Chondrocyte (in vitro differentiated cells): ENCODE measurements at places on chromosomes 2 and 18. TPM values are rescaled to one million over a fixed set of nuclear protein-coding genes. Genes with fewer than 3 reads are reported as not detected.

GRCh38 chr2:114281188-114281587 is 161.3 kb upstream of the DPP10 start:
- DNase-seq = no peak

DNA sequence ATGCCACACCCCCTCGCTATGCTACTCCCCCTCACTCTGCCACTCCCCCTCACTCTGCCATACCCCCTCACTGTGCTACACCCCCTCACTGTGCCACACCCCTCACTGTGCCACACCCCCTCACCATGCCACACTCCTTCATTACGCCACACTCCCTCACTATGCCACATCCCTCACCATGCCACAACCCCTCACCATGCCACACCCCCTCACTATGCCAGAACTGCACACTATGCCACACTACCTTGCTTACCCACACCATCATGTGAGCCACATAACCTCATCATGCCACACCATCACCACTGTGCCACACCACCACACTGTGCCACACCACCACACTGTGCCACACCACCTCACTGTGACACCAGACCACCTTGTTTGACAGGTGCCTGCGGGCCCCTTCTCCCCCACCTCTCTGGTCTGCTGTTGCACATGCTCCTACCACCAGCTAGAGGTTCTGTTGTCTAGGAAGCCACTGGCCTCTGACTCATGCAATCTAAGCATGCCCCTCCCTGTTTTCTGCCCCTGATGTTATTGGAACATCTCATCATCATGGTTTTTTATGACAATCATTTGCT is 22.0 kb downstream of the MARCHF4 start:
- DNase-seq = no peak

DNA sequence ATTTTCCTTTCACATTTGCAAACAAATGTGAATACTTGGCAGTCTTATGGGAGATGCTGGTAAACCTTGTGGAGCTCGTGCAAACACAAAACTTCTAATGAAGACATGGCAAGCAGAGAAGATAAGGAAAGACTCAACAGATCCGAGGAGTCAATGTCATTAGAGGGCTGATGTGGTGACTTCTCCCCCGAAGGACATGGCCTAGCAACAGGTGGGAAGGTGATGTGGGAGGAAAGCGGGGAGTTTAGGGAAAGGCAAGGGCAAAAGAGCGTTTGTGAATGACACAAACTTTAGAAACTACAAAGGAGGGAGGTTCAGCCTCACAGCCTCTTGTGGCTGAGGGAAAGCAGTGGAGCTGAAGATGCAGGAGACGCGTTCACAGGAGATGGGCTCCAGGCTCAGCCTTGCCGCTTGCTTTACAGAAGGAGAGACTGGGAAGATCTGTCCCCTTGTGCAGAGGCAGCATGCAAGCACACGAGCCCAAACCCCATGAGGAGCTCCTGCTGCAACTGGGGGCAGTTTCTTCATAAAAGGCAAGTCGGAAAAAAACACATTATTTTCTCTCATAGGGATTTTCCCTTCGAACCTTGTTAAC is 86.6 kb downstream of the SOWAHC start:
- no peak for DNase-seq

- no peak for DNase-seq
These were observed 9.9 kb downstream of the GLI2 start for GRCh38 chr2:120745420-120746111.

DNA sequence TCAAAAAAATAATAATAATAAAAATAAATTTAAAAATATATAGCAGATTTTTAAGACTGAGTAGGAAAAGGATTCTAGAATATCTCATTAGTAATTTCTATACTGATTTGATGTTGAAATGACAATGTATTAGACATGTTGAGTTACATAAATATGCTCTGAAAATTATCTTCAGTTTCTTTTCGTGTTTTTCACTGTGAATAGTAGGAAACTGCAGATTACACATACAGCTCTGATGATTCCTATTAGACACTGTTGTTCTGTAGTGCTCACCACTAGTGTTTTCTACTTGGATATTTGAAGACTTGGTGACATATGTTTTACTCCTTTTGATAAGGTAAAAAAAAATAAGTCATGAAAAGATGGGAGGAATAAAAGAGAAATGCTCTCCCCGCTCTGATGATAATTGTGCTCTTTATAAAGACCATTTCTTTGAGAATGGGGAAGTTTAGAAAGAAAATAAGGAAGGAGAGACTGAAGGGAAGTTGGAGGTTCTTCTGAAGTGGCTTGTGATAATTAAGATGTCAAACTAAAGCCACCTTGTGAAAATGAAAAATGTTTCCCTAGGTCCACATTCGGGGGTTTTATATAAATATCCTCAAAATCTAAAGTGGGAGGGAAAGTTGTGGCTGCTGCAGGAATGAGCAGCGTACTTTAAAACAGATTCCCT is 52.9 kb downstream of the SLC9A2 start:
- DNase-seq = no peak

GRCh38 chr18:71252351-71252865 is 963.6 kb downstream of the SOCS6 start:
- DNase-seq = no peak

- no peak for DNase-seq
These were observed 55.7 kb downstream of the INO80C start for GRCh38 chr18:35441857-35442595.

GRCh38 chr18:67496469-67496868 is 20.1 kb downstream of the DSEL start:
- DNase-seq = no peak

- DNase-seq = no peak
These were observed 130.5 kb downstream of the BCL11A start for GRCh38 chr2:60422826-60423483.

DNA sequence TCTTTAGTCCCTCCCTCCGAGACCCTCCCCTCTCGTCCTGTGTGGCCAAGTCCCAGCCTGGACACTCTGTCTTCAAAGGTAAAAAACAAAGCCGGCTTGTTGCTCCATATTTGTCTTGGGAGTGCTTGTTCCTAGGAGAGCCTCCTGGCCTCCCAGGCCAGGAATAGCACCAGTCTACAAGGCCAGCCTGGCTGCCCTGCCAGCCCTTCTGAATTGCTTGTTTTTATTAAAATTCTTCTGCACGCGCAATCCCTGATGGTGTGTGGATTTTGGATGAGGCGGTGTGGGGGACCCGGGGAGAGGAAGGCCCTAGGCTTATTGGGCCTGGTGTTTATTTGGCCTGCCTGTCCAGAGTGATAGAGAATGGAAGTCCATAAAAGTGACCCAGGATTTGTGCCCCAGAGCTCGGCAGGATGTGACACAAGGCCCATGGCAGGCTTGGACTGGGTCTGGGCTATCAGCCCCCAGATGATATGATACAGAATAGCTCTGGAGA is 297.3 kb downstream of the CYP26B1 start:
- no peak for DNase-seq

GRCh38 chr2:168482952-168483831 is 27.1 kb downstream of the CERS6 start:
- no peak for DNase-seq

GRCh38 chr2:7670905-7671641 is 753.9 kb downstream of the RNF144A start:
- DNase-seq = no peak

DNA sequence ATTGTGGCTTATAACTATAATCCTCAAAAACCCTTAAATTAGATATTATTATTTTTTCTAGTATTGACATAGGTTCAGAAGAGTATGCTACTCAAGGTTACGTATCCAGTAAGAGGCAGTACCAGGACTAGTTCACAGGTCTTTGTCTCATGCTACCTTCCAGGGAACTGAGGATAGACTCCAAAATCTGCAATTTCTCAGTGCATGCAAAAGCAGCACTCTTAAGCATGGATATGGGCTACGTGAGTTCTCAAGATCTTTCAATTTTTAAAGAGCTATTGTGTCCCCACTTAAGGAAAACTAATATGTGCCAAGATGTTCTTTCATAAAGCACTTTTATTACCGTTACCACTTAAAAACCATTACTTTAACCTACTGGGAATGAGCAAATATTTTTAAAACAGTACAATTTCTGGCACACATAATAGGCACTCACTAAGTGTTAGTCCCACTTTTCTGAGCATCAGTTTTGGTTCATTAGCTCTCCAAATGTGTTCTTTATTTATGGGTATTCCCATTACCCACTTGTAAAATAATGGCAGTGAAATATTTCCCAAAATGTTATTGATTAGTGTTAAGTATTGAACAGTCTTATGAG is 113.8 kb upstream of the TTN start:
- no peak for DNase-seq

- DNase-seq = no peak
These were observed 20.4 kb upstream of the XDH start for GRCh38 chr2:31434911-31435310.

- DNase-seq = no peak
These were observed 71.9 kb downstream of the SMAD2 start for GRCh38 chr18:47858607-47859006.

DNA sequence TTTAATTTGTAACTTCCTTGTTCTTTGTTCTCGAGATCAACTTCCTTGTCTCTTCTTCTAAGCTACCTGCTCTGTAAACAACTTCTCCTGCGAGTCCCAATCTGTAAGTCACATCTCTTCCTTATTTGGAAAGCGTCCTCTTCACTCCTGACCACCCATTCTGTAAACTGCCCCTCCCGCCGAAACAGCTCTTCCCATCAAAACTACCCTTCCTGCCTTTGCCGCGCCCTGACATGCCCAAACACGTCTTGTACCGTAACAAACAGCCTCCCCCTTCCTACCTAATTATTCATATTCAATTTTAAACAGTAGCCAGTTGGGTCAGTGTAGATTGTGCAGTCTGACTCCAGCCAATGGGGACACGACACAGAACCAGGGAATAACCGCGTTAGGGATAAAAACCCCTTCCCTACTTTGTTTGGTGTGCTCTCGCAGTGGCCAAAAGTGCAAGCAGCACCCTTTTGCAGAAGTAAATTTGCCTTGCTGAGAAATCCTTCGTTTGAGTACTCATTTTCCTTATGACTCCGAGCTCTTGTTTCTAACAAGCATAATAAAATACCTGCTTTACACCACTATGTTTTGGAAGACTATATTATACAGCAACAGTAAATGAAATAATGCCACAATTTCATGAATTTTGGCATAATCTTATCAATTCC is 39.8 kb downstream of the PIAS2 start:
- DNase-seq = no peak

- no peak for DNase-seq
These were observed 5.1 kb downstream of the NCK2 start for GRCh38 chr2:105749583-105750400.

DNA sequence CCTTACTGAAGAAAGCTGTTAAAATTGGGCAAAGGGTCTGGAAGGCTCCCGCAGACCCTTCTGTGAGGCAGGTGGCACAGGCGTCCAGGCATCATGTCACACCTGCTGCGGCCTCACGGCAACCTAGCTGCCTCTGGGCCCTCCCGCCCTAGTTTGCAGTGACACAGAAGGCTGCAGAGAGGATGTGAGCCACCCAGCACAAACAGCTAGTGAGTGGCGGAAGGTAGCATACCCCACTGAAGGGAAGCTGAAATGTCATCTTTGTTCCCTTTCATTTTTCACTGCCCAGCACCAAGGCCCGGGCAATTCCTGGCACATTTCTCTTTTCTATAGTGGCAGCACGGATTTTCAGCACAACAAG is 53.8 kb downstream of the TRAPPC12 start:
- DNase-seq = no peak

GRCh38 chr2:148957023-148957422 is 81.5 kb upstream of the LYPD6B start:
- no peak for DNase-seq

DNA sequence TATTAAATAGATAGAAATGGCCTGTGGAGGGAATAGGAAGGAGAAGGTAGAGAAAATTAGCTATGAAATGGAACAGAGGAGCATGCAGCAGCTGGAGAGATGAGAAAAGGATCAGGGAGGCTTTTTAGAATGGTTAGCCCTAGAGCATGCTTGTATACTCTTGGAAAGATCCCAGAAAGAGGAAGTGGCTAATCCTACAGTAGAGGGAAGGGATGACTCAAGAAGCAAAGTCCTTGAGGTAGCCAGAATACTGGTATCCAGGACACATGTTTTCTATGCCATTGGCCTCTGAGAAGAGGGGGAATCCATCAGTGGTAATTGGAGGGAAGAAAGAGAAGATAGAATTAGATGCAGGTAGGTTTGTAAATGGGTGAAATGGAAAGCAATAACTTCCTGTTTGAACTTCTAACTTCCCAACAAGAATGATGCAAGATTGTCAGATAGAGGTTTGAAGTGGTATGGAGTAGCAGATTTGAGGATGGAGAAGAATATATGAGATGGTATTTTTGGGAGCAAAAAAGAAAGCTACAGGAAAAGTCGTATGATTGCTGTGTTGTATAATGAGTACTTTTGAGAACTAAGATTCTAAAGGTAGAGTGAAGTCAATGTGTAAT is 17.1 kb upstream of the OSBPL6 start:
- no peak for DNase-seq

DNA sequence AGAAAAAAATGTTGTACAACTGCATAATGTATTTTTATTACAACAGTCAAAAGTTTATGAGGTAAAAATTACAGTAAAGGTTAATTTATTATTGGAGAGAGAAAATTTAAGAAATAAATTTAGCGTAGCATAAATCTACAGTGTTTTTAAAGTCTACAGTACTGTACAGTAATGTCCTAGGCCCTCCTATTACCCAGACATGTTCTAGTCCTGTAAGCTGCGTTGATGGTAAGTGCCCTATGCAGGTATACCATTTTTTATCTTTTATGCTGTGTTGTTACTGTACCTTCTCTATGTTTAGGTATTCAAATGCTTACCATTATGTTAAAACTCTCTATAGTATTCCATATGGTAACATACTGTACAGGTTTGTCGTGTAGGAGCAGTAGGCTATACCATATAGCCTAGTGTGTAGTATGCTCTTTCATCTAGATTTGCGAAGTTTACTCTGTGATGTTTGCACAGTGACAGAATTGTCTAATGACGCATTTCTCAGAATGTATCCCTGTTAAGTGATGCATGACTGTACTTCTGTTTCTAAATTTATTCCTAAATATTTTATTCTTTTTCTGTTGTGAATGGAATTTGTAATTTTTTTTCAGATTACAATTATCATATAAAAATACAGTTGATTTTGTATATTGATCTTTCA is 24.5 kb downstream of the ABI2 start:
- no peak for DNase-seq

- no peak for DNase-seq
These were observed 40.6 kb upstream of the MSTN start for GRCh38 chr2:190103144-190103543.

DNA sequence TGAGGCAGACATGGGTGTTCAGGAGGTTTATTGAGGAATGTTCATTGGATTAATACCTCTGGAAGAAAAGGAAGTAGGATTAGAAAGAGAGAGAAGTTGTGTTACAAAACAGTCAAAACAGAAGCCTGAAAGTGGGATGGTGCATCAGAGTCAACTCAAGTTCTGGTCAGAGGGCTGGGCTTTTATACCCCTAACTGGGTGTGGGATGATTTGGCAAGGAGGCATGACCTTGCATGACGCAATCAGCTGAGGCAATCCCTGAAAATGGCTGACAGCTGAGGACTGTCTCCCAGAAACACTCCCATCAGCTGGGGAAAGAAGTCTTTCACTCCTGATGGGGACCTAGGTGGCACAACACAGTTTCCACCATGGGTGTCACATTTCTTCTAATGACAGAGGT is 818.2 kb downstream of the SATB2 start:
- DNase-seq = no peak

Gene GLB1L
- 2.9 to 7.3 TPM (median 3.0 TPM) in 3 replicates for total RNA-seq

Gene GDF7
- 10.9 to 12.8 TPM (median 12.6 TPM) in 3 replicates for total RNA-seq

Gene SLC5A7
- not detected in 3 replicates for total RNA-seq

Gene GATA6
- total RNA-seq = 3.6 to 13.9 TPM (median 13.1 TPM) in 3 replicates

Gene IL1RL1
- total RNA-seq = not detected in 3 replicates

Gene SULT1C4
- 0.60 to 1.4 TPM (median 1.2 TPM) in 3 replicates for total RNA-seq

Gene MDH1B
- 0.82 to 1.5 TPM (median 0.90 TPM) in 3 replicates for total RNA-seq

Gene UGT1A7
- 0.12 to 0.23 TPM in 2 of 3 replicates, not detected in the other for total RNA-seq

Gene EFR3B
- total RNA-seq = 2.1 to 6.1 TPM (median 2.4 TPM) in 3 replicates
